ENCODE measurements at places on chromosomes 13 and 19. TPM values are rescaled to one million over a fixed set of nuclear protein-coding genes. Genes with fewer than 3 reads are reported as not detected.

- H3K27me3 ChIP-seq = no peaks in the 10 kb centered on the region
- no peak overlapping the region for H3K4me3 ChIP-seq
- H3K27ac ChIP-seq = peak overlapping the region; percentile 37
- H3K4me1 ChIP-seq = peaks cover 4% of the 10 kb centered on the region
Observed at GRCh38 chr19:16435238-16435917, 36.4 kb downstream of the EPS15L1 start.

The KLK4 gene
- total RNA-seq = not detected

DNA sequence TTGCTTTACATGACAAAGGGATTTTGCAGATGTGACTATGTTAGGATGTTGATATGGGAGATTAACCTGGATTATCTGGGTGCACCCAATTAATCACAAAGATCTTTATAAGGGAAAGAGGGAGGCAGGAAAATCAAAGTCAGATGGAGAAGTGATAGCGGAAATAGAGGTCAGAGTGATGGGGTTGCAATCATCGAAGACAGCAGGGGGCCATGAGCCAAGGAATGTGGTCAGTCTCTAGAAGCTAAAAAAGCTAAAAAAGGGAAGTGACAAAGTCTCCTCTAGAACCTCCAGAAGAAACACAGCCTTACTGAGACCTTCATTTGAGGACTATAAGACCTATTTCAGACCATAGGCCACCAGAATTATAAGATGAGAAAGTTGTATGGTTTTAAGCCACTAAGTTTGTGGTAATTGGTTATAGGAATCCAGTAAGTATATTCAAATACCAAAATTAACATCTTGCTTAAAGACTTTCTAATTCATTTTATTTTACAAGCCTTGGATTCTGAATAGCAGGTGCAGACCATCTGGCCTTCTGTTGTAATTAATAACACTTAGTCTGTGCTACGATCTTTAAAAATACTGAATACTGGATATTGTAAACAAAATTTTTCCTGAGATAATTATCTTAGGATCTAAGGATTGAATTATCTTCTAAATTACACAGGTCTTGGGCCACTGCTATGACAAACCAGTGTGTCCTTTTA lies 493.4 kb upstream of the PCDH20 start:
- H3K36me3 ChIP-seq = no peaks in the 10 kb centered on the region
- no peaks in the 10 kb centered on the region for H3K27me3 ChIP-seq
- H3K27ac ChIP-seq = no peak overlapping the region
- H3K4me3 ChIP-seq = no peak overlapping the region
- H3K4me1 ChIP-seq = no peaks in the 10 kb centered on the region

The MEIOSIN gene
- total RNA-seq = not detected

GRCh38 chr13:30523211-30523610 lies 57.5 kb upstream of the HMGB1 start:
- H3K27me3 ChIP-seq = peaks cover 3% of the 10 kb centered on the region
- DNase-seq = no peak
- no peak overlapping the region for H3K4me3 ChIP-seq
- no peaks in the 10 kb centered on the region for H3K36me3 ChIP-seq
- H3K4me1 ChIP-seq = peaks cover 5% of the 10 kb centered on the region

DNA sequence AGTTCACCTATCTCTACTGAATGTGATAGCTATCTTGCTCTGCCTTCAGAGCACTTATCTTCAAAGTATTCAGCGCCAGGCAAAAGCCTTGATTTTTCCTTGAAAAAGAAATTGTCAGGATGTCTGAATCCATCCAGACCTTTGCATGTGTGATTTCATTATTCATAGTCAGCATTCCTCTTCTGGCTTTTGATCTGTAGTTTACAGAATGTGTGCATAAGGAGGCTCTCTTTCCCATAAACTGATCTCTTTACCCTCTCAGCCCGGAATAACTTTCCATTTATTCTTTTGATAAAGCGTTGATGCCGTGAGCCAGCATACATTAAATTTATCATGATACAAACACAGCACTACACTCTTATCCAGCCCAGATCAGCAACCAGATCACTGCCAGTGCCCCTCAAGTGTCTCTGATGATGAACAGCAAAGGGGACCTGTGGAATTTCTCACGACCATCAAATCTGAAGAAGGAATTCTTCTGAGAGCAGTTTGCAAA lies 130.8 kb downstream of the DNAJC15 start:
- no peak overlapping the region for H3K27ac ChIP-seq
- H3K27me3 ChIP-seq = peaks cover 8% of the 10 kb centered on the region
- no peak for DNase-seq

DNA sequence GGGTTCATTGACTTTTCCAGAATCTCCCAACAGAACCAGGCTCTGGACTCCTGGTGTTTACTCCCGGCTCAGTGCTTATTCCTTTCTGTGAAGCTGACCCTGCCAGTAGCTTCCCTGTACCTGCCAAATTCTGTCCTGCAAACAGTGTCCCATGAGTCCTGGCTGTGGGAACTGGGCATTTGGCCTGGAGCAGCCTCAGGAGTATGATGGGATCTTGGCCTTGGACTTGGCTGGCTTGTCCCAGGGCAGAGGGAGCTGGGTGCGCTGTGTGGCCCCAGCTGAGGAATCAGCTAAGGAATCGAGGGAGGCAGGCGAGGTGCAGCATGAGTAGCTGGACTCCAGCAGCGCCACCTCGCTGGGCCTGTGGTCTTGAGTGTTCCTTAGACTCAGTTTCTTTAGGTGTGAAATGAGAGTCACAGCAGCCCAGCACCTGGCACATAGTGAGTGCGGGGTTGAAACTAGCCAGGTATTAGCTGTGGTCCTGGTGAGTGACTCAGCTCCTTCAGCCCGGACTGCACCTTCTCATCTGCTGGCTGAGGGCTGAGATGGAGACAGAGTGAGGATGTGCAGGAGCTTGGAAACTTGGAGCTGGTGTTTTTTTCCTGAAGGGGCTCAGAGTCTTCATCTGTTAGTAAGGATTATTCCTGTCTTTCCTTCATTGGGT lies 10.4 kb downstream of the CLASRP start:
- H3K27me3 ChIP-seq = no peaks in the 10 kb centered on the region
- H3K27ac ChIP-seq = peak overlapping the region; percentile 34
- DNase-seq = no peak
- H3K36me3 ChIP-seq = peaks cover 40% of the 10 kb centered on the region

- DNase-seq = no peak
- no peaks in the 10 kb centered on the region for H3K4me1 ChIP-seq
- no peak overlapping the region for H3K27ac ChIP-seq
- no peak overlapping the region for H3K4me3 ChIP-seq
Observed at GRCh38 chr13:90683711-90684131, 663.8 kb upstream of the MIR17HG start.

DNA sequence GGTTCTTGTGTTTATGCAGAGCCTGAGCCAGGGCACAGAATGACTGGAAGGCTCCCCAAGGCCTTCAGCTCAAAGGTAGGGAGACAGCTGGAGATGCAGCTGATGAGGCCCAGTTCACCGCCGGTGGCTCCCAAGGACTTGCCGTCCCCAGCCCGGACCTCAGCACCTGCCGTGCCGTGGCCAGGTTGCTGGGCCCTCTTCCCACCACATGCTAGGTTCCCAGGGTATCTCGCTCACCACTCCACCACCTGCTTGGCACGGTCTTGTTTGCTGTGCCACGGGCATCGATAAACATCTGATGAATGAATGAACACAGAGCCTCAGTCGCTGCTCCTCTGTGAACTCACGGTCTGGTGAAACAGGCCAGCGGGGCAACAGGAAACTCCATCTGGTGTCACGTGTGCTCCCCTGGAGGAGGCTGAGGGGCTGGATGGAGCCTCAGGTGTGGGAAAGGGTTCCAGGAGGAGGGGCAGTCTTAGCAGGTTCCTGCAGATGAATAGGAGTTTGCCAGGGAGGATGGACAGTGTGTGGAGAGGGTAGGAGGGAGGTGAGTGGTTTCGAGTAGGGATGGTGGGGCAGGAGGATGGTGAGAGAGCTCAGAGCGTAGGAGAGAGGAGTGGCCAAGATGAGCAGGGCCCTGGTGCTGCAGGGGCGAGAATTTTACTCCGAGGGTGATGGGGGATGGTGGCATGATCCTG lies 3.6 kb upstream of the KLK14 start:
- H3K27me3 ChIP-seq = no peaks in the 10 kb centered on the region
- H3K4me1 ChIP-seq = no peaks in the 10 kb centered on the region
- no peak overlapping the region for H3K4me3 ChIP-seq
- DNase-seq = no peak
- no peak overlapping the region for H3K27ac ChIP-seq

DNA sequence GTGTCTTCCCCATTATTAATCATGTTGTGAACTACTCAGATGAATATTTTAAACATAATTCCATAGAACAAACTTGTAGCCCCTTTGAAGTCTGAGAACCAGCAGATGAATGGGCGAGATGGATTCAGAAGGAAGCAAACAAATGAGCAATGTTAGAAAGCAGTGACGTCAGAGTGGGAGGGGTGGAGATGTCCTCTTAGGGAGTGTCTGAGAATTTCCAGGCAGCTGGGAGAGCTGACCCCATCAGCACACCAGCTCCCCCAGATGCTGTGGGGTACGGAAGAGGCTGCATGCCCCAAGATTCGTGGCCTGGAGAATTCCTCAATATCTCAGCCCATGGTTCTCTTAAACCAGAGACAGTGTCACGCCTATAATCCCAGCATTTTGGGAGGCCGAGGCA lies 68.6 kb downstream of the DPF1 start:
- DNase-seq = no peak
- no peaks in the 10 kb centered on the region for H3K27me3 ChIP-seq
- H3K27ac ChIP-seq = no peak overlapping the region
- H3K4me1 ChIP-seq = no peaks in the 10 kb centered on the region
- H3K36me3 ChIP-seq = peaks cover 3% of the 10 kb centered on the region
- H3K4me3 ChIP-seq = no peak overlapping the region

- H3K27ac ChIP-seq = no peak overlapping the region
- no peaks in the 10 kb centered on the region for H3K36me3 ChIP-seq
- no peak overlapping the region for H3K4me3 ChIP-seq
Observed at GRCh38 chr19:13885826-13886365, 9.0 kb downstream of the NANOS3 start.

DNA sequence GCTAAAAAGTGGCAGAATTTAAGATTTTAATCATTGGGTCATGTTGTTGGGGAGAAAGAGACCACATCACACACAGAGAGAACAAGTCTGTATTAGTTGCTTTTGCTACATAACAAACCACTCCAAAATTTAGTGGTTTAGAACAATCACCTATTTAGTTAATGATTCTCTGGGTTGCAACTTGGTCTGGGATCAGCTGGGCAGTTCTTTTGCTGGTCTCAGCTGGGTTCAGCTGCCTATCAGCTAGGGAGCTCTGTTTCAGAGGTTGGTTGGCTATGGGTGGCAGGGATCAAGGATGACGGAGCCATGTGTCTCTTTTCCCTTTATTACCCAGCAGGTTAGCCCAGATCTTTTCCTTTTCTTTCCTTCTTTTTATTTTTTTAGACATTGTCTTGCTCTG lies 8.9 kb downstream of the PINLYP start:
- peaks cover 14% of the 10 kb centered on the region for H3K36me3 ChIP-seq
- H3K4me3 ChIP-seq = no peak overlapping the region
- H3K27me3 ChIP-seq = no peaks in the 10 kb centered on the region
- H3K4me1 ChIP-seq = peaks cover 22% of the 10 kb centered on the region
- DNase-seq = no peak

The CEACAM8 gene
- not detected for total RNA-seq

The MEDAG gene
- total RNA-seq = not detected

DNA sequence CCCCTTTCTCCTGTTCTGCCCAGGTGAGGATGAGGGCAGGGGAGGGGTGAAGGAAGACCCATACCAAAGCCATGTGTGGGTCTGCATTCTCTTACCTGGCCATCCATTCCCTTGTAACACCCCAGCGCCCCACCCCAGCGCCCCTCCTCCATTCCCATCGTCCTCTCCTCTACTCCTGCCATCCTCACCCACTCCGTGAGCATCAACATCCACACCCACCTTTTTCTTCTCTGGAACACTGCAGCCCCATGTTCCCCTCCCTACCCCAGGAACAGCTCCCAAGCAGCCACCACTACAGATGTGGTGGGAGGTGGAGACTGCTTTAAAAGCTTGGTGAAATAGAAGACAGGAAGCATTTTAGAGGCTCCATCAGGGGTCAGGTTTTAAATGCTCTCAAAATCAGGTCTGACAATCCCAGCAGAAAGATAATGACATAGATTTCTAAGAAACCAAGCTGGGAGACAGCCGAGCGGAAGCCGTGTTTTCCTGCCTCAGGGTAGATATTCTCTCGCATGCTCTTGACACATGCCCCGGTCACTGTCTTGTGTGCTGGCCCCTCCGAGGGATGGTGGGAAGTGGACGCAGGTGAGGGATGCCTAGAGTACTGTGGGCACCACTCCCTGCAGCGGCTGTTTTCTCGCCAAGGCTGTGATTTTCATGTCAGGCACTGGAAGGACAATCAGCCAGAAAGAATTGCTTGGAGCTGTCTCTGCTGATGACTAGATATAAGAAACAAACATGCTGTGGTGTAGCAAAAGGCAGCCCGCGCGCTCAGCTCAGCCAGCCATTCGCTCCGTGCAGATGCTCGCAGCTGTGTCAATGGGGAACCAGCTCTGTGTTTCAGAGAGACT lies 9.8 kb downstream of the MEDAG start:
- no peak overlapping the region for H3K4me3 ChIP-seq
- H3K4me1 ChIP-seq = no peaks in the 10 kb centered on the region
- no peak for DNase-seq
- no peak overlapping the region for H3K27ac ChIP-seq

DNA sequence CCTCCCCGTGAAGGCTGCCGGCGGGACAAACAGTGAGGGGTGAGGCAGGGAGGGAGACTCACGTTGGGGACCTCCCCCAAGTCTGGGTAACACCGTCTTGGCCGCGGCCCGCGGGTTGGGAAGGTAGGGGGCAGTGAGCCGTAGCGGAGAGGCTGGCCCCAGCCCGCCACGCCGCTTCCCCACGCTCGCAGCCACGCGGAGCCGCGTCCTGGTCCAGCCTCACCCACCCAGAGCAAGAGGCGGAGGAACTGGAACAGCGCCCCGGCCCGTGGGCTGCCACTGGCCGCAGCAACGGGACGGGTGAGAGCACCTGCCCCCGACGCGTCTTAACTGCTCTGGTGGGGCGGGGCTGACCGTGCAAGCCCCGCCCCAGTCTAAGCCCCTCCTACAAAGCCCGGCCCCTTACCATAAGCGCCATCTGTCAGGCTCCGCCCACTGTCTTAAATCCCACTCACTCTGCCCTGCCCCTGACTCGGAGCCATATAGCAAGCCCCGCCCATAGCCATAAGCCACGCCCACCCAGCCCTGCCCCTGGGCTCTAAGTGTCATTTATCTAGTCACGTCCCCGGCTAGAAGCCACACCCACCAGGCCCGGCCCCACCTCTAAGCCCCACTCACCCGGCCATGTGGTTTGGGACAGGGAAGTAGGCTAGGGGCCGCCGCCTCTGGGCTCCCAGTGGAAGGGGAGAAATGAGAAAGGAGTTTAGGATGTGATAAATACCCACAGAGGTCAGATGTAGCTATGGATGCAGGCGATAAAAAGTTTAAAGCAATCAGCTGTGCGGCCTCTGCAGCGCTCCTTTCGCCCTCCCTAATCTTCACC lies 2.1 kb upstream of the CCL25 start:
- peak overlapping the region; percentile 65 for H3K4me3 ChIP-seq
- H3K36me3 ChIP-seq = no peaks in the 10 kb centered on the region
- peaks cover 8% of the 10 kb centered on the region for H3K27me3 ChIP-seq
- DNase-seq = peak; percentile 92
- H3K27ac ChIP-seq = no peak overlapping the region

- peaks cover 26% of the 10 kb centered on the region for H3K4me1 ChIP-seq
- H3K27me3 ChIP-seq = no peaks in the 10 kb centered on the region
- peaks cover 36% of the 10 kb centered on the region for H3K36me3 ChIP-seq
- peak within 1 kb of the TSS; percentile 97 for H3K27ac ChIP-seq
- H3K4me3 ChIP-seq = peak within 1 kb of the TSS; percentile 97
Observed at GRCh38 chr19:6424195-6424938, at the start of gene KHSRP. Gene KHSRP, minus strand, starts transcription at chr19:6424811. Its CDS starts 110 bp downstream, at chr19:6424701.
